HTR-8/SVneo (cell line): ENCODE measurements at places on chromosomes 7 and 10.

GRCh38 chr7:31123321-31123720, 71.2 kb downstream of the ADCYAP1R1 start:
- DNase-seq = no peak

DNA sequence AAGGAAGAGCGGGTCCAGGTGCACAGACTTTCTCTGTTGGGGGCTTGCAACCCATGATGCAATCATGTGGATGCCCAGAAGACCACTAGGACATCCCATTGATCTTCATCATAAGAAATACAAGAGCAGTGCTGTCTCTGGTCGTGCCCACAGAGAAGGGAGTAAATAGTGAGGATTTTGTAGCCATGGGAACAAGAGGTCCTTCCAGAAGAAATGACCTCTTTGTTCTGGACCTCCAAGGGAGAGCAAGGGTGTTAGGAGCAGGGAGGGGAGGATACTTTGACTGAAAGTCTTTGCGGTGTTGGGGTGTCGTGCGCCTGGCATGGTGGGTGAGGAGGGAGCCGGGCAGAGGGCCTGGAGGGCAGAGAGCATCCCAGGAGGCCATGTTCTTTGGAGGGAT, 55.0 kb upstream of the EN2 start:
- no peak for DNase-seq

- no peak for DNase-seq
These were observed 325.6 kb downstream of the THSD7A start for GRCh38 chr7:11506417-11506816.

- DNase-seq = no peak
These were observed 20.5 kb downstream of the SPAG6 start for GRCh38 chr10:22365644-22366434.

- no peak for DNase-seq
These were observed 13.7 kb upstream of the TRA2A start for GRCh38 chr7:23545493-23545892.

- no peak for DNase-seq
These were observed 224.2 kb upstream of the LYZL1 start for GRCh38 chr10:29064680-29065079.

DNA sequence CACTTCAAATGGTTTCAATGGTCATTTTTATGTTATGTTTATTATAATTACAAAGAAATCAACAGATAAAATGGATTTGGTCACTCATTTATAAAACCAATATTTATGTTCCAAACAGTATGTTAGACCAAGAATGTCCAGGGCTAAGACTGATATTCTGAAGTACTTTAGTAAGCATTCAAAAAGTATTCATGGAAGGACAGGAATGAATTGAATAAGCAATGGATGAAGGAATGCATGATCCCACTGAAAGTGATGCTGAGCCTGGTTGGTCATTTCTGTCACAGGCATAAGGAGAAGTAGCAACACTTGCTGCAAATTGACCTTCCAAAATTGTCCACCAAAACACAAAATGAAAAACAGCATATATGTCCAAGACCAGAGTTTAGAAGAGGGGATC, 189.0 kb upstream of the CELF2 start:
- DNase-seq = no peak

DNA sequence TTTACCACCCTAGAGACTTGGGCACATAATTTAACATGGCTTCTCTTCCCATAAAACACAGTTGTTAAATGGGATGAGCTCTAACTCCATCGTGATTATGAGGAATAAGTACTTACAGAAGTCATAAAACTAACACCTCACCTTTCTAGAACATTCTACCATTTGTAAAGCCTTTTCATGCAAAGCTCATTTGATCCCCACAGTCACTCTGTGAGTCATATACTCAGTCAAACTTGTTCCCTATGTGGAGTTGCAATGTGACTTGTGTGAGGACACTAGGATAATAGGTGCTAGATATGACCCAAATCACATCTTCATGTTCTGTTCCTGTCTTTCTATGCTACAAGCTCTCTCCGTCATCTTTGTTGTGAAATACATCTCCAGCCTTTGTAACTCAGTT, 371.7 kb downstream of the WDR11 start:
- DNase-seq = no peak

GRCh38 chr7:124366118-124366517, 333.3 kb upstream of the TMEM229A start:
- DNase-seq = no peak

DNA sequence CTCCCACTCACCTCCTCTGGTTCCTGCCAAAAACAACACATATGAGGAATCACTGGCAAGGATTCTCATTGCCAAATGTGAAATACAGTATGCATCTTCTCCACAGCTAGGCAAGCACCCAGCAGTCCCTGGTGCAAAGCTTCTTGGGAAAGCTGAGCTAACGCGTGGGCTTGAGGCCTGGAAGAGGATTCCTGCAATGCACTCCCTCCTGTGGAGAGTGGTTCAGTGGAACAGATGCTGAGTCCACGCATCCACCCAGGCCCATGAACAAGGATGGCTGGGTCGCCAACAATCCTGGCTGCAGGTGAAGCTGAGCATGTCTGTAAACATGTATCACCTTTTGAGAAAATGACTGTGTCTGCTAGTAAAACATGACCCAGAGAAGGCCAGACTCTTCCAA, 113.2 kb upstream of the CHST15 start:
- no peak for DNase-seq

DNA sequence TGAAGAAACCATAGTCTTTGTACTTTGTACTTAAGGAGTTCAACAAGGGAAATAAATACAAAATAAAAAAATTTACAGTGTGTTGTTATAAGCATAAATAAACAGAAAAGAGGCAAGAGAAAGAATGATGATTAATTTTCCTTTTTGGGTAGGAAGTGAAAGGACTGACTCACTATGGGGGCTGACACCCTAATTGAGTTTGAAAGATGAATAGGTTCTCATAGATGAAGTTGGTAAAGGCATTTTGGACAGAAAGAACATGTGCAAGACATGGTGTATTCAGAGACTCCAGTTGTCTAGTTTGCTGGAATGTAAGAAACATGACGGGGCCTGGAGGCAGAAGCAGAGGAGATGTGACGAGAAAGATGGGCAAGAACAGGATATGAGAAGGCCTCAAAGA, 83.7 kb downstream of the VPS50 start:
- no peak for DNase-seq

GRCh38 chr10:35446439-35446838, 110.1 kb downstream of the CCNY start:
- no peak for DNase-seq

- peak; percentile 27 for DNase-seq
These were observed 196.0 kb downstream of the RNLS start for GRCh38 chr10:88386821-88387773.

DNA sequence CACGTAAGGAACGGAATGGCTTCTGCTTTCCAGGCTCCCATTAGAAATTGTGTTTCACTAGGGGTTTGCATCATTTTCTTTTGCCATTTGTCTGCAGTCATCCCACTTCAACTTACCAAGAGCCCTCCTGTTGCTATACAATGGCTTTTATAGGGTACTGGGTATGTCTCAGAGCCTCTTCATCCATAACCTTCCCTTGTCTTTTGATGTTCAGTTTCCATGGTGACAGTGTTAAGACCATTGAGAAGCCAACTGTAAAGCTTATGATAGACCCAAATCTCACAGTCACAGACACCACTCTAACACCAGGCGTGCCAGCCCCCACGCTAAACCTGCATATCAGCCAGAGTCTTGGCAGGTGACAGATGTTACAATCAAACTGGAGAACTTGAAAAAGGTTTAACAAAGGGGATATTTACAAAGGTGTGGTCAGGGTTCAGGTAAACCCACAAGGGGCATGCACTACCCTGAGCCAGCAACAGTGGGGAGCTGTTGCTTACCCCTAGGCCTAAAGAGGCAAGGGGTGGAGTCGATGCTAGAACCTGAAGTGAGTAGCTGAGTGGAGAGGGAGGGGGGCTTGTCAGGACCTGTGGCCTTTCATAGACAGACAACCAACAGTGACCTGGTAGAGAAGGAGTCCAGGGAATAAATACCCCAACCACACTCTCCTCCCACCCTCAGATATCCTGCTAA, 53.2 kb upstream of the ABLIM1 start:
- no peak for DNase-seq

GRCh38 chr7:28378574-28379149, 33.7 kb upstream of the CREB5 start:
- DNase-seq = peak; percentile 8
